ENCODE measurements at places on chromosomes 16 and 17.

- DNase-seq = no peak
Observed at GRCh38 chr17:57255182-57255775, 1.0 kb upstream of the MSI2 start.

- DNase-seq = no peak
Observed at GRCh38 chr17:4090898-4091297, 51.9 kb downstream of the ZZEF1 start.

GRCh38 chr16:74998481-74999218 is at the start of gene ZNRF1:
TSS of gene ZNRF1 (plus strand) at chr16:74999024. CDS start at chr16:74999672, 648 bp downstream.
- peak; percentile 92 for DNase-seq

DNA sequence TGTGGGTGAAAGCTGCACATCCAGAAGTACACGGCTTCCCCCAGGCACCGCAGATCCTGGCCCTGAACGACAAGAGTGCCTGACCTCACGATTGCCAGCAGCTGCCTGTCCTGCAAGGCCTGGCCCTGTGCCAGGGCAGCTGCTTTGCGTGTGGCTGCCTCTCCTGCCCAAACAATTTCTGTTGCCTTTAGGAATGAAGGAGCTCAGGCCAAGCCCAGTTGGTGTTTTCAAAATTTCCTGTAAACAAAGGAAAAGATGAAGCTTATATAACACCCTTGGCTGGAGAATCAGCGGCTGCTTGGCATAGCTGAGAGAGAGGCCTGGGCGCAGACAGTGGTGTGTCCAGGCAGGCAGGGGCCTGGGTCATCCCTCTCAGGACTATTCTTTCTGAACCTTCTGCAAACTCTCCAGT is 11.7 kb upstream of the SLC47A2 start:
- no peak for DNase-seq

GRCh38 chr17:59126809-59127417 is 20.2 kb upstream of the TRIM37 start:
- no peak for DNase-seq

- no peak for DNase-seq
Observed at GRCh38 chr17:38861399-38861843, 7.9 kb upstream of the RPL23 start.

GRCh38 chr16:72807245-72807644 is 240.7 kb downstream of the ZFHX3 start:
- DNase-seq = no peak

DNA sequence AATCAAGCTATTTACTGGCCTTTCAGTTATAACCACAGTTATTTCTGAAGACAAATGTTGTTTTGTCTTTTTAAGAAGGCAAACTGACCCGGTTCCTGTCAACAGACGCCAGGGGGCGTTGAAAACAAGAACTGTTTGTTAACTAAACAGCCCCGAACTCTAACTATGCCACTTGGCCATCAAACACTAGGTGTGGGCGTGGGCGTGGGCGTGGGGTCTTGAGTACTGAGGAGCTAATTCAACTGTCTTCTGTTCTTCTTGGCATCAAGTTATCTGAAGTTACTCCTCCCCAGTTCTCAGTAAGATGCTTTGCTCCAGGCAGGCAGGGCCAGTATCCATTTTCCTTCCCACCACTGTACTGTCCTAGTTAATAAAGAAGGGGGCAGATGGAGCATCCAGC is 63.3 kb upstream of the MTMR4 start:
- DNase-seq = peak; percentile 59

GRCh38 chr16:85641776-85642176 is 28.7 kb downstream of the GSE1 start:
- DNase-seq = no peak

DNA sequence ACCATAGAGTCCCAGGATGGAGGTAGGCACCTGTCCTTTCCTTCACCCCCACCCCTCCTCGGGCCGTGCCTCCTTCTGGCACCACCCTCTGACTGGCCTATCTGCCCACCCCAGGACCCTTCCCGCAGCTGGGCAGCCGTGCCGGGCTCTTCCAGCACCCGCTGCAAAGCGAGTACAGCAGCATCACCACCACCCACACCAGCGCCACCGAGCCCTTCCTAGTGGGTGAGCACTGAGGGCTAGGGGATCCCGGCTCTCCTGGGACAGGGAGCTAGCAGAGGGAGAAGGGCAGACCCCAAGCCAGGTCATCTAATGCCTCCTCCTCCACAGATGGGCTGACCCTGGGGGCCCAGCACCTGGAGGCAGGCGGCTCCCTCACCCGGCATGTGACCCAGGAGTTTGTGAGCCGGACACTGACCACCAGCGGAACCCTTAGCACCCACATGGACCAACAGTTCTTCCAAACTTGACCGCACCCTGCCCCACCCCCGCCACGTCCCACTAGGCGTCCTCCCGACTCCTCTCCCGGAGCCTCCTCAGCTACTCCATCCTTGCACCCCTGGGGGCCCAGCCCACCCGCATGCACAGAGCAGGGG is 7.8 kb downstream of the GALK1 start:
- no peak for DNase-seq

DNA sequence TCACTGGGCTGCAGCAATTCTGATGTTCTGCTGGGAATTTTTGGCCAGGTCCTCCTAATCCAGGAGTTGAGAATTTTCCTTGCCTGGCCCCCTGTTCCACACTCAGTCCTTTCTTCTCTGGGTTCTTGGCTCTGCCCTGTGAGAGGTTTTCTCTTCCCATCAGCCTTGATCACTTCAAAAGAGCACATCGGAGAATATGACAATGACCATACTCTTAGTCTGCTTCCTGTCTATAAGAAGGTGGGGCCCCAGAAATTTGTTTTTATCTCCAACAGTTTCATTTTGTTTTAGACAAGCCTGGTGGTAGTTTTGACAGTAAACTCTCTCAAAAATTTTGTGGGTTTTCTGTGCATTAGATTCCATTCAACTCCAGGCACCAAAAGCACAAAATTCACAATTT is 70.7 kb downstream of the C17orf67 start:
- no peak for DNase-seq

GRCh38 chr17:60393840-60394723 is 2.1 kb upstream of the USP32 start:
- no peak for DNase-seq

- no peak for DNase-seq
Observed at GRCh38 chr16:85428899-85429775, 184.0 kb upstream of the GSE1 start.

DNA sequence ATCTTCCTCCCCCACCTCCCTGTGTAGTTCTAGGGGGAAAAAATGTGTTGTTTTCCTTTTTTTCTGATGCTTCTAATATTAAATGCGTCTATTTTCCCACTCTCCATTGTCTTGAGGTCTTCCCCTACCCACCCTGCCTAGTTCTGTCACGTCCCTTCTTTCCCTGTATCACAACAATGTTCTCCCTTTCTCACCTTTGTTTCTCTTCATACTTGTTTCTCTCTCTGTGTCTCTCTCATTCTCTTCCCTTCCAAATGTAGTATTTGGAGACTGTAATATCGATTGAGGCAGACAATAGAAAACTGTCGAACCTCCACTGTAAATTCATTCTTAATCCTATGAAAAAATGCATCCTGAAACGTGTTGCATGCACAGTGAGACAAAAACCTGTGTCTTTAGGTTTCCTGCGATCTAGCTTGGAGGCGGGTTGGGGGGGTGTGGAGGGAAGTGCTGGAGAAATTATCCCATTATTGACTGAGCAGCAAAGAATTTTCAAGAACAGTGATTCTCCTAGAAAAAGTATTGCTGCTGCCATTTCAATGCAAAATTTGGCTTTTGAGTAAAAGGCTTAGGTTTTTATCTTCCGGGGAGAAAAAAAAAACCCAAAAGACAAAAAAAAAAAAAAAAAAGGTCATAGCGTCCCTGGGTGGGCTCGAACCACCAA is 1.3 kb upstream of the PSMB3 start:
- DNase-seq = no peak

GRCh38 chr17:61247439-61247838 is 152.2 kb upstream of the TBX2 start:
- DNase-seq = no peak

DNA sequence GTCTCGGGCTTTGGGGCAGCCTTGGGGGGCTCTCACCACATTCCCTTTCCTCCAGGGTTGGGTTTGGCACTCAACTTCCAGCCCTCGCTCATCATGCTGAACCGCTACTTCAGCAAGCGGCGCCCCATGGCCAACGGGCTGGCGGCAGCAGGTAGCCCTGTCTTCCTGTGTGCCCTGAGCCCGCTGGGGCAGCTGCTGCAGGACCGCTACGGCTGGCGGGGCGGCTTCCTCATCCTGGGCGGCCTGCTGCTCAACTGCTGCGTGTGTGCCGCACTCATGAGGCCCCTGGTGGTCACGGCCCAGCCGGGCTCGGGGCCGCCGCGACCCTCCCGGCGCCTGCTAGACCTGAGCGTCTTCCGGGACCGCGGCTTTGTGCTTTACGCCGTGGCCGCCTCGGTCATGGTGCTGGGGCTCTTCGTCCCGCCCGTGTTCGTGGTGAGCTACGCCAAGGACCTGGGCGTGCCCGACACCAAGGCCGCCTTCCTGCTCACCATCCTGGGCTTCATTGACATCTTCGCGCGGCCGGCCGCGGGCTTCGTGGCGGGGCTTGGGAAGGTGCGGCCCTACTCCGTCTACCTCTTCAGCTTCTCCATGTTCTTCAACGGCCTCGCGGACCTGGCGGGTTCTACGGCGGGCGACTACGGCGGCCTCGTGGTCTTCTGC is 8.4 kb downstream of the SLC16A3 start:
- no peak for DNase-seq

GRCh38 chr17:38565853-38566665 is 39.7 kb downstream of the SRCIN1 start:
- DNase-seq = no peak

GRCh38 chr16:72400257-72401083 is 228.5 kb upstream of the PMFBP1 start:
- no peak for DNase-seq

- DNase-seq = no peak
Observed at GRCh38 chr17:68480885-68481284, 23.6 kb upstream of the WIPI1 start.

DNA sequence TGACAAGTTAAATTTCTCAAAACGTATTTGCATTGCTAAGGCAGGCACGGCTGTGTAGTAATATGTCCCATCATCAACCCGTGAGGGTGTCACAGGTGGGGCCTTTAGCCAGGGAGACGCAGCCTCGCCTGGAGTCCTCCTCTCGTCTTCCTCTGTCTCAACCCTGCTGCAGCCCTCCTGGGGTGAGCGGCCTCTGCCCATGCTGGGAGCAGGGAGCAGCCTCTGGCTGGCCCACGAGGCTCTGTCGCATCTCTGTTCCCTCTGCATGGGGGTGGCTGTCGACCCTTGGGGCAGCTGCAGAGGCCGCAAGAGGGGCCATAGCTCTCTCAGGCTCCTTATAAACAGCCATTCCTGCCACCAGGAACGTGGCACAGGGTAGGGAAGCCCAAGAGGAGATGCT is 806 bp upstream of the SMIM5 start:
- no peak for DNase-seq

DNA sequence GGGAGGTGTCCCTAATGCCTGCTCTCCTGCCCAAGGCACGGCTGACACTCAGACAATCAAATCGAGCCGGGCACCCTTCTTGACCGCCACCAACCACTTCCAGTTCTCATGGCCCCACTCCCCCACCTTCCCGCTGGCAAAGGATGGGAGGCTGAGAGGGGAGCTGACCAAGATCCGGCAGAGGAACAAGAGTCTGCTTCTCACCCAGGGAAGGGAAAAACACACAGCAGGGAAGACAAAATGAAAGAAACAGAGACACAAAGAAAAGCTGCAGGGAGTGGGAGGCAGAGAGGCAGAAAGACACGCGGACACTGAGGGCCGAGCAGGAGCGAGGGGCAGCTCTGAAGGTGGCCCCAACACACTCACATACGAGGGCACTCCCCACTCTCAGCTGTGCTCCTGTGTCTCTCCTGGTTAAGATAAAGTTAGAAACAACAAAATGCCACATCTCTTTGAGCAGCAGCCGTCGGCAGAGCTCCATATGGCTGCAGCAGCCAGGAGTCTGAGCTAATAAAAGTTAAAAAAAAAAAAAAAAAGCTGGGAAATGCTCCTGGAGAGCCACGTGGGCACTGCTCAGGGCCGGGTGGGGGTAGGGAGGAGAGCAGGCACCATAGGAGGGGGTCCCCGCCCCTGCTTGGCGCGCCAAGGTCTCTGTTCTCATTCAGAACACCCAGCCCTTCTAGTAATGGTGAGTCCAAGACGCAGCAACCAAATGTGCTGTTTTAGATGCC is 7.4 kb downstream of the LRRC75A start:
- no peak for DNase-seq

DNA sequence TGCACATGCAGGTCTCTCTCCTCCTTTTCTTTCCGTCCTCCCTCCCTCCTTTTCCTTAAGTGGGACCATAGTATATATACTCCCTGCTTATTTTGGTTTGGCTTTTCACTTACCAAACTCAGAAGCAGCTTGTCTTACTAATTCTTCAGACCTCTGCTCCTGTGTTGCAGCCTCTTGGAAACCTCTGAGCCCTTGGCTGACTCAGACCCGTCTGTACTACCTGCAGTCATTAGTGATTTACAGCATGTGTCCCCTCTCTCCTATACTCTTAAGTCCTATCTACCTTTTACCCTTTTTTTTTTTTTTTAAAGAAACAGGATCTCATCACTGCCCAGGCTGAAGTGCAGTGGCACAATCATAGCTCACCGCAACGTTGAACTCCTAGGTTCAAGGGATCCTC is 207.0 kb downstream of the STX8 start:
- DNase-seq = no peak

GRCh38 chr17:76696763-76697701 is 13.7 kb downstream of the MXRA7 start:
- no peak for DNase-seq

DNA sequence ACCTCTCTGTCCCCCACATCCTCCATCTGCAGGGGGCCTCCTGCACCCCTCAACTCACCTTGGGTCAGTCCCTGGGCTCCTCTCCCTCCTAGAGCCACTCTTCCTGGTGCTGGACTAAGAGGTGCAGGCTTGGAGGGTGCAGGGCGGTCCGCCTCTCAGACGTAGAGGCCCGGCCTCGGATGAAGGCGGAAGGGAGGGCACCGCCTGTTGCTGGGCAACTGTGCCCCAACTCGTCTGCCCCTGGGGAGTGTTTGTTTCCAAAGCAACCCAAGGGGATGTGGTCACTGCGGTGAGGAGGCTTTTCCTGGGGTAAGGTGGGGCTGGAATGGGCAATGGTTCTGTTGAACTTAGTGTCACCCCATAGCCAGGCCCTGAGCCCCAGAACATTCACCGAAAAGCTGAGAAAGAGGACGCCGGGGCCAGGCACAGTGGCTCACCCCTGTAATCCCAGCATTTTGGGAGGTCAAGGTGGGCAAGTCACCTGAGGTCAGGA is at the start of gene C16orf54:
C16orf54 (minus strand) TSS at position 138 of the 493 bp plus-strand sequence. CDS start 1,039 bp downstream, outside the sequence.
- DNase-seq = peak; percentile 91

- DNase-seq = peak; percentile 78
Observed at GRCh38 chr16:2149630-2150417, 1.4 kb downstream of the RAB26 start.

Measured in activated CD8-positive, alpha-beta memory T cell treated with anti-CD3 and anti-CD28 coated beads, Interleukin-2, amount 50 U/mL, for 48 hours (primary cell).